ENCODE measurements at places on chromosomes 5 and 9. TPM values are rescaled to one million over a fixed set of nuclear protein-coding genes. Genes with fewer than 3 reads are reported as not detected.

The ENTPD8 gene
- not detected for polyA plus RNA-seq

The OSMR gene
- 62.4 TPM for polyA plus RNA-seq

The ADGRD2 gene
- polyA plus RNA-seq = not detected

- DNase-seq = no peak
Observed at GRCh38 chr5:98929710-98930298, 997 bp upstream of the CHD1 start.

DNA sequence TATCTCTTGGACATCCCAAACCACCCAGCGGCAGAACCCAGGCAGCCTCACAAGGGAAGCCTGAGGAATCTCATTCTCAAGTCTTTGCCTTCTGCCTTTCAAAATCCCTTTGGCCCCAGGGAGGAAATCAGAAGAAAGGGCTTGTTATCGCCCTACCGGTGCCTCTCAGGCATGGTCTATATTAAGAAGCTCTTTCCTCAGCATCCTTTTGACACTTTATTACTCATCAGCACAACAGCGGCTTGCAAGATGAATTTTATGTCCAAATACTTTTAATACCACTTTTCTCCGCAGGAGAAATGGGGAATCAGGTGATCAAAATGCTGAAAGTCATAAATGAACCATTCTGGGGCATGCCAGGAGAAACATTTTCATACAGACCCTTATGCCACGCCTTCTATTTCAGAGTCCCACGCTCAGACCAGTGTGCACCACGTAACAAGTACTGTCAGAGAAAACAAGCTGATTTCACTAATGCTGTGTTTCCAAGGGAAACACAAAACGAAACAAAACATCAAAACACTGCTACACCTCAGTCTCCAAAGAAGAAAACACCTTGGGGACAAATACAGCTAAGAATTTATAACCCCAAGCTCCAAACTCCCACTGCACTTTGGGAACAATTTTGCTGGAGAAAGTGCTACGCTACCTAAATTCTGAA lies 30.0 kb downstream of the RAPGEF1 start:
- no peak for DNase-seq

GRCh38 chr5:14257995-14258403 lies 114.9 kb downstream of the TRIO start:
- DNase-seq = no peak

- no peak for DNase-seq
Observed at GRCh38 chr5:180105827-180106312, 34.3 kb upstream of the RNF130 start.

GRCh38 chr9:23855873-23856604 lies 30.0 kb upstream of the ELAVL2 start:
- DNase-seq = no peak

DNA sequence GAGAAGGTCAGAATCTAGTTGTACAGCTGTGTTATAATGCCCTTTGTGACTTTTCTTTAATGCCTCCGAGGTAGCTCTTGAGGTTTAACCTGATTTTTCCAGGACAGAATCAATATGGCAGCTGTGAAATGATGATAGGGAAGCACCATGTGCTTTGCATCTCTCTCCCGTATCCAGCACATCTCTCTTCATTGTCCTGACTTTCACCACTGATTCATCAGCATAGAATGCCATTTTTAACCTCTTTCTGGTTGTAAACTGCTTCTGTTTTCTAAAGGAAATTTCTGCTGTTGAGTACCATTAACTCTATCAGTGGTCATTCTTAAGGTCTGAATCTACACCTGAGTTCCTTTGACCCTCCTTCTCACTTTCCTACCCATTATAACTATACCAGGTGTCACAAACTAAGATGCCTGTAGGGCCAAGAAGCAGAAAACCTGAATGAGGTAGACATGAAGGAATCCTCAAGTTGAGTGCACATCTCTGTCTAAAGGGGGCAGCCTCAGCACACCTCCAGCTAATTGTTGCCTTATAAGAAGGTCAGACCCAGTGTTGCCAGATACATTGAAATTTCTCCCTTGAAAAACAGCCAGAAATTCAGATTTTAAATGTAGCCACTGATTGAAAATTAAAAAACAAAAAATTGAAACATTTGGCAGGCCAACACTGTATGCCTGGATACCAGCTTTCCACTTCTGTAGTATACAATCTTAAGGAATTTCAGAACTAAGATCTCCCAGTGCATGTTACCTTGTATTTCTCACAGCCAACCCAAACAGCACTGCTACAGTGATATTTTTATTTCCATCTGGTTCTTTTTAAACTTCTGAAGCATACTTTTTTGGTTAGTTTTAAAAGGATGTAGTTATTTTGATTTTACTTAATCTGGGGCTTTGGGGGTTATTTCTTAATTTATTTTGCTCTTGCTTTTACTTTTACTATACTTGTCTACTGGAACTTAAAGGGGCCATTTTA lies 35.8 kb upstream of the TLX3 start:
- no peak for DNase-seq

DNA sequence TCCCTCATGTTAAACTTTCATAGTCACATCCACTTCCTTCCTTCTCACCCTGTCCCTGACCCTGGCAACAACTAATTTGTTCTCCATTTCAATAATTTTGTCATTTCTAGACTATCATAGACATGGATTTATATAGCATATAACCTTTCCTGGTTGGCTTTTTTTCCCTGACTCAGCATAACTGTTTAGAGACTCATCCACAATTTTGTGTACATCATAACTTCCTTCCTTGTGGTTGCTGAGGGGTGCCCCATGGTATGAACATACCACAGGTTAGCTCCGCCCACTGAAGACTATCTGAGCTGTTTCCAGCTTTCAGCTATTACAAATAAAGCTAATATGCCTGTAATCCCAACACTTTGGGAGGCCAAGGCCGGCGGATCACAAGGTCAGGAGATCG lies 137.3 kb downstream of the PHF2 start:
- DNase-seq = no peak

DNA sequence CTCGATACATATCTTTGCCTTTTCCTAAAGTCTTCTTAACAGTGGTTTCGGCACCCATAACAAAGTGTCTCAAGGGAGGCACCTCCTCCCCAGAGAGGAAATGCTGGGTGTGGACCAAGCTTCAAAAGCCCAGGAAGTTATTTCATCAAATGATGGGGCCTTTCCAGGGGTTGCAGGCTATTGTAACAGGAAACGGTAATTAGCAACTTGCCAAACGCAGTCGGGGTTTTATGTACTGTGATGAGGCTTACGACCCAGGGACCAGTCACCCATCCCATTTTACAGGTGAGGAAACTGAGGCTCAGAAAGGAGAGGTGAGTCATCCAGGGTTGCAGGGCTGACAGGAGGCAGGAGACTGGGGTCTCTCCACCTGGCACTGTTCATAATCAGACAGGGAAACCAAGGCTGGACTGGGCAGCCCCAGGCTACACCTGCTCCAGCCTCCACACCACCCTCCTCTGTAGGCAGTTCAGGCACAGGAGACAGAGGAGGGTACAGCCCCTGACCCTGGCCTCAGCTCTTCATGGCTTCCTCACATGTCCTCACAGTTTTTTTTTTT lies 30.0 kb upstream of the SUSD3 start:
- DNase-seq = no peak
